ENCODE measurements at places on chromosomes 1 and 21.

DNA sequence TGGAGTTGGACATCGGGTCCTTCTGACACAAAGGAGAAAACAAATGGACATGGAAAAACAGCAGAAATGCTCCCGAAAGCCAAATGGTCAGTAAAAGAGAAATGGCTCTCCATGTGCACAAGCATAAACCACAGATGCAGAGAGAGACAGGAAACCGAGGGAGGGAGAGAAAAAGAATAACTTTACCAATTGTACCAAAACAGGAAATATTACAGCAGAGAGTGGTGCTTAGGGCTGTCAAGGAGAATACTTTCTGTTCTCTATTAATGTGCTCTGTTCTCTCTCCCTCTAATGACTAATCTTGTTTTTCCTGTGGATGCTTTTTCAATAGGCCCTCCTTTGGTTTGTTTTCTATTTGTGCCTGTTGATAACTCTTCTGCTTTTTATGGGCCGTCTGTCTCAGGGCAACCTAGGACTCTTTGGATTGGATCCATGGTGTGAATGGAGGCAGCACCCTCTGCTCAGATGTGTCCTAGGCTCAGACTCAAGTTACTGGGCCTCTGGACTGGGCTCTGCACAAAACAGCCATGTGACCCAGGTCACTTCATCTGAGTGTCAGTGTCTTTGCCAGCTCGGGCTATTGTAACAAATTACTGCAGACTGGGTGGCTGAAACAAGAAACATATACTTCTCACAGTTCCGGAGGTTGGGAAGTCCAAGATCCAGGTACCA, 663.0 kb downstream of the NPHP4 start:
- DNase-seq = no peak

DNA sequence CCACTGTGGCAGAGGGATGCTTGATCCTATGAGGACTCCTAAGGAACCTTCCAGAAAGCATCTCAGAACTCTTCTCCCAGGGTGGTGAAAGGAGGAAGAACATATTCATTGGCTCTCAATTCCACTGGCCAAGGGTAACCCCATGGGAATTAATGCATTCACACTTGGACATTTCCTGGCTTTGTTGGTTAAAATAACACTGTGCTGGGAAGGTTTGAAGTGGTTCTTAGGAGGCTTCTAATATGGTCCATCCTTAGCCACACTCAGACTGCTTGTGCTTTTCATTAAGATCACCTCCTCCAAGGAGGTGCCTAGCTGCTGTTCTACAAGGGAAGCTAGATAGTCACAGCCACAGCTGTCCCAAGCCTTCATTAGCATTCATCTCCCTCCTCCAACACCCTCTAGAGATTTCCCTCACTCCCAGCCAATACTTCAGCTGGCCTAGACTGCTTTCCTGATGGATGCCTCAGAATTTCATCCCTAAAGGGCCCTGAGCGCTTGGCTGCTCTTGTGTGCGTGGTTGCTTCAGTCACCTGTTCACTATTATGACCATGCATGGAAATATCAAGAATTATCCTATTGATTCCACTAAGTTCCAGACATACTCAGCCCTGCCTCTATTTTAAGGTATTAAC, 544.4 kb downstream of the PLPP3 start:
- no peak for DNase-seq

GRCh38 chr21:42469272-42469671, 26.8 kb downstream of the RSPH1 start:
- no peak for DNase-seq

DNA sequence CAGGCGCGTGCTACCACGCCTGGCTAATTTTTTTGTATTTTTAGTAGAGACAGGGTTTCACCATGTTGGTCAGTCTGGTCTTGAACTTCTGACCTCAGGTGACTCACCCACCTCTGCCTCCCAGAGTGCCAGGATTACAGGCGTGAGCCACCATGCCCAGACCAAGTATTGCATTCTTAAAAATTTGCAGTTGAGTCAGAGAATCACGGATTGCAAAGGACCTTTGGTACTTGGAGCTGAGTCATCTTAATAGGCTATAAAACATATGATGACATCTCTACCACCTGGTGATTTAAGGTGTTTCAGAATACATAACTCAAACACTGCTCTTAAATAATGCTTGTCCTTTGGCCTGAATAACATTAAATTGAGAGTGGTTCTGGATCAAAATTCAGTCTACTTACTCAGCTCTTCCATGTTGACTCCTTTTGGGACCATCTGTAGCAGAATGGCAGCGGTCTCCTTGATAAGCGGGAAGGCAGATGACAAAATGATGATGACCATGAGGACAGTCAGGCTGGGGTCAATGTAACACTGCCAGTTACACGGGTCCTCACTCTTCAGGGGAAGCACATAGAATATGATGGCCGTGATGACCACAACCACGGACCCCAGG, 10.4 kb downstream of the SLC30A10 start:
- DNase-seq = no peak

GRCh38 chr1:20028125-20028524, 41.9 kb upstream of the PLA2G5 start:
- no peak for DNase-seq

DNA sequence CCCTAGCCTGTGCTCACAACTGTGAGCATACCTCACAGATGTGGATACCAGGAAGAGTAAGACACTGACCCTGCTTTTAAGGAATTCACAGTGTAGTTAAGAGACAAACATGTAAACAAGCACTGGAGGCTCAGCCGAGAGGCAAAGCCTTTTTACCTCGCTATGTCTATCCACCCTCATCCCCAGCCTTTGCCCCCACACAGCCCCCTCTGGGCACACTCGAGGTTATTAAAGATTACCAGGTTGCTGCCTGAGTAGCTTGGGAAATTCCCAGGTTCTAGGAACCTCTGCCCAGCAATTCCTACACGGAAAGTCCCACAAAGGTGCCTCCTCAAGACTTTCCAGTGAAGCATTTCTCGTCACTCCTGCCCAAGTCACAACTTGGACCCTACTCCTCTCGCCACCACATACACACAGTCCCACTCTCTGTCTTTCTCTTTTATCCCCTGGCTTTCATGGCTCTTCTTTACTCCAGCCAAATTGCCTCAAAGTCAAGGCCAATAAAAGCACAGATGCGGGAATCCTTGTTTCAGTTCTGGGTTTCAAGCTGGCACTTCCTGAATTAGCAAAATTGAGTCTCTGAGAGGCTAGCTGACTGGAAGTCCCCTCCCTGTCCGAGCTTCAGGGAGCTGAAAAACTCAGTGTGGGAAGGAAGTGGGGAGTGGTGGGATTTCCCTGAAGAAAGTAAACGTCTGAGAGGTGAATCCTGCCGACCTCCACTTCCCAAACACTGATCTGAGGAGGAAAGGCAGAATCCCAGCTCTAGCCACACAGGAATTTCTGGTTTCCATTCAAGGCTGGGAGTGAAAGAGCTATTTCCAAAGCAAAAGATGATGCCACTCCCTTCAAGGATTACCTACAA, 7.6 kb downstream of the DENND2D start:
- no peak for DNase-seq

DNA sequence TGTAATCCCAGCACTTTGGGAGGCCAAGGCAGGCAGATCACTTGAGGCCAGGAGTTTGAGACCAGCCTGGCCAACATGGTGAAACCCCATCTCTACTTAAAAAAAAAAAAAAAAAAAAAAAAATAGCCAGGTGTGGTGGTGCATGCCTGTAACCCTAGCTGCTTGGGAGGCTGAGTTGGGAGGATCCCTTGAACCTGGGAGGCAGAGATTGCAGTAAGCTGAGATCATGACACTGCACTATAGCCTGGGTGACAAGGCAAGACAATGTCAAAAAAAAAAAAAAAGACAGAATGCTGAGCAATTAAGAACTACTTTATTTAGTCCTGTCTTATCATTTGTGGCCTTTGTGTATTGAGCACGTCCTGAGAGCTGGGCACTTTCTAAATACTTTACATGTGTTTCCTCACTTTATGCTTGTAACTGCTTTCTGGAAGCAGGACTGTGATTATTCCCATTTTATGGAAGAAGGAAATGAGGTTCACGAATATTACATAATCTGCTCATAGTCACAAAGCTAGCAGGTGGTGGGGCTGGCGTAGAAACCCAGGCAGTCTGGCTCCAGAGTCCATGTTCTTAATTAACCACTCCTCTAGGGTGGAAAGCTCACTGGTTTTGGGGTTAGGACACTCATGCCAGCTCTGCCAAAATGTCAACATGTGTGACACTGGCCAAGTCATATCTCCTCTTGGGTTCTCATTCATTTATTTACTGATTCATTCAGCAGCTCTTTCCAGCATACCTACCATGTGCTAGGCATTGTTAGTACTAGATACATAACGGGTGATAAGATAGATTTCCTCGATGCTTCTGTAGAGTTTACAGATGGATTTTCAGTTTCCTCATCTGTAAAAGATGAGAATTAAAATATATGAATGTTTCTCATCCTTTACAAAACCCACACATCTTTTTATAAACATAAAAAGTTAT, 57.7 kb downstream of the DDR2 start:
- no peak for DNase-seq

GRCh38 chr1:15224259-15224869, 22.7 kb upstream of the FHAD1 start:
- DNase-seq = no peak

DNA sequence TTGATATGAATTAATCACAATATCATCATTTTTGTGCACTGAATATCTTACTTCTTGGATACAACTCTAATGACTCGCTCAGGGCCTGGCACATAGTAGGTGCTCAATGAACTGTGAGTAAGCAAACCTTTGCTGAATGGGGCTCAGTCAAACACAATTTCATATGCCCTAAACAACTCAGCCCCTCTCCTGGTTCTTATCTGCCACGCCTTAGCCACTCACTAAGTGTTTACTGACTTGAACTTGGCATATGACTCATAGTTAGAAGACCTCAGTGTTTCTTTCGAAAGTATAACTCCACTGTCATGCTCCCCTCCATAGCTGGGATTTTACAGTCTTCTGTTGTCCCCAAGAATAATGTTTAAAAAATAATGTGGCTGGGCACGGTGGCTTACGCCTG, 4.8 kb upstream of the IFNLR1 start:
- no peak for DNase-seq

GRCh38 chr21:28447462-28447861, 545.2 kb downstream of the LTN1 start:
- no peak for DNase-seq

DNA sequence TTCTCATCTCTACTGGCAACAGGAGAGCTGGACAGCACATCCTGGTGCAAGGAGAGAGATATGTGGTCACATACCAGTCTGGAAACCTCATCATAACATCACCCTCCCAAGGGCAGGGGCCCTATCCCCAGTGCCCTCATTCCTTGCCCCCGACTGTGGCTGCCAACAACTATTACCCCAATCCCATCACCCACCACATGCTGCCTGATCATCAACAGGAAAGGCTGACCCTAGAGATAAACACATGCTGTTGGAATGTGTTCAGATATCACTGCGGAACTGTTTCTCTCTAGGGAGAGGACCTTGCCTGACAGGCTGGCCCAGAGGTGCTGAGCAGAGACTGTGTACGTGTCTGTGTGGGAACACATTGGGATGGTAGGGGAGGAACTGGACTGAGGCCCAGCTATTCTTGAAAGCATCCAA, 4.5 kb upstream of the INKA2 start:
- no peak for DNase-seq

- DNase-seq = no peak
These were observed 8.1 kb upstream of the TRIM67 start for GRCh38 chr1:231153726-231154125.

DNA sequence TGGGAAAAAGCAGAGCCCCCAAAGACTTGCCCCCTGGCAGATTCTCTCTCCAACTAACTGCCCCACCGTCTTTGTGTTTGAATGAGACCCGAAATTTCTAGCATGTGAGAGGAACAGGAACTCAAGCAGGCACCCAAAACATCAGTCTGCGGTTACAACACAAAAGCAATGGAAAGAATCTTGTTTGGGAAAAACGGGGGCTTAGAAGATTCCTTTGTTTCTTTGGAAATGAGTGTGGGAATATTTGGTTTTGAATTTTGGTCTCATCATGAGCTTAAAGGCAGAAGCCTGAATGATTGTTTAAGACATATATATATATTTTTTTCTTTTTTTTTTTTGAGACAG, 188.9 kb upstream of the TMEM51 start:
- DNase-seq = no peak

DNA sequence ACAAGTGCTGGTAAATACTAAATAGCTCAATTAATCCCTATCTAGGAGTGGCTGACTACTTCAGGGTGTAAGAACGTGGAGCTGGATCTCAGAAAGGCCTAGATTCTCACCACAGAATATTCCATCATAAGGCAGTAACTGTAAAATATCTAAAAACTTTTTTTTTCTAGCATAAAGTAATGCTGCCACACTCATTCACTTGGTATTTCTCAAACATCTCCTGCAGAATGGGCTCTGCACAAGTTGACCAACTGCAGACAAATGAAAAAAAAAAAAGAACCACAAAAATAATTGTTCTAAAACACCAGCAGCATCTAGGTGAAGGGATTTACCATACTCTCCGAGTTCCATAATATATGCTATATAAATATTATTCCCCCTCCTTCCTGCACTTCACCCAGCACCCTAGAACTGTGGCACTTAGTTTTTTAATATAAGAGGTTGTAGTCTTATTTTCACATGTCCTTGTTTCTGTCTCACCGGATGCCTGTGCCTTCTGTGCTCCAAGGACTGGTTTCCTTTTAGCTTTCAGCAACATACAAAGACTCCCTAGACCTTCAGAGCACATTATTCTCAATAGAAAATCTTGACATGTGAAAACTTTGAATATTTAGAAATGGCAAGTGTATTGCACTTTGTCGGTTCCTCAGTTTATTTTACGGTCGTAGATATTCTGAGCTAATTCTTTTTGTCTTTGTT, 8.9 kb downstream of the VSIG8 start:
- no peak for DNase-seq

Data from bone marrow (tissue), 2 donors.